NCI-H2171 treated with DMSO at 0.1 percent for 48 hours (cell line): ENCODE measurements at places on chromosomes 3 and 15.

GRCh38 chr3:11212784-11213183 lies 58.5 kb downstream of the HRH1 start:
- DNase-seq: no peak

GRCh38 chr3:162370141-162370540 lies 873.5 kb downstream of the OTOL1 start:
- no peak for DNase-seq

GRCh38 chr15:95590533-95591044 lies 739.9 kb upstream of the NR2F2 start:
- no peak for DNase-seq

GRCh38 chr3:72271923-72272322 lies 487.0 kb upstream of the PROK2 start:
- no peak for DNase-seq

- no peak for DNase-seq
Measured at GRCh38 chr3:196962930-196963630, 5.6 kb downstream of the PIGZ start.

GRCh38 chr3:194801461-194802432 lies 116.1 kb downstream of the FAM43A start:
- no peak for DNase-seq

GRCh38 chr15:85114886-85115285 lies 133.2 kb downstream of the PDE8A start:
- DNase-seq: no peak

- DNase-seq: no peak
Measured at GRCh38 chr3:149647285-149647684, 10.5 kb downstream of the WWTR1 start.

DNA sequence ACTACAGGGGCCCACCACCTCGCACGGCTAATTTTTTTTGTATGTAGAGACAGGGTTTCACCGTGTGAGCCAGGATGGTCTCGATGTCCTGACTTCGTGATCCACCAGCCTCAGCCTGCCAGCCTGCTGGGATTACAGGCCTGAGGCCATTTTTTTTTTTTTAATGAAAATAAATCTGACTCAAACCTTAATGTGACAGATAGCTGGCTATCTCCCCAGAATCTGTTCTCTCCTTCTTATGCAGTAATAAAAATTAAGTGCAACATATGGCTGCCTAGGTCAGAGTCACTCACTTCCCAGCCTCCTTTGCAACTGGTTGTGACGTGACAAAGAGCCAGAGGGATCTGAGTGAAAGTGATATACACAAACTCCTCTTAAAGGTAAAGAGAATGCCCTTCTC lies 53.0 kb downstream of the ZNF148 start:
- DNase-seq: peak; percentile 96

- DNase-seq: no peak
Measured at GRCh38 chr3:149776170-149776569, 16.2 kb downstream of the ANKUB1 start.

GRCh38 chr15:35912196-35912595 lies 366.2 kb upstream of the DPH6 start:
- DNase-seq: no peak

- no peak for DNase-seq
Measured at GRCh38 chr15:68791431-68792283, 29.0 kb downstream of the ANP32A start.

DNA sequence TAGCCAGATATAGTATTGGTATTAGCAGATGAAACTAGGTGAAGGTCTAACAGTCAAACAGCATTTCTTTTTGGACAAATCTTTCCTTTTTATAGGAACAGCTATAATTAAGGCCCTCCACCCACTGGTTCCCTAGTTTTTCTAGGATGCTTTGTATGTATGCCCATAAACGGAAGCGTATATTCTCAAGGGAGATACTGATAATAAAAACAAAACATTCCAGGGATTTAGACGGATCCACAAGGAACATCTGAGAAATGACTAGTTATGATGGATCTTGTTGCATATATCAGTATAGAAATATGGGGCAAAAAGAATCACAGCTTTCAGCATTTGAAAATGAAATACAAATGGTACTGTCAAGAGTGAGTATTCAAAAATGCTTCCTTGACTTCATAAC lies 22.5 kb downstream of the LRRC28 start:
- no peak for DNase-seq

GRCh38 chr3:23662079-23662617 lies 143.6 kb upstream of the UBE2E1 start:
- no peak for DNase-seq

GRCh38 chr3:128081226-128081625 lies 29.0 kb downstream of the SEC61A1 start:
- no peak for DNase-seq

GRCh38 chr15:68413363-68414205 lies 18.4 kb downstream of the ITGA11 start:
- no peak for DNase-seq

- no peak for DNase-seq
Measured at GRCh38 chr3:160140756-160141155, 84.5 kb upstream of the C3orf80 start.

DNA sequence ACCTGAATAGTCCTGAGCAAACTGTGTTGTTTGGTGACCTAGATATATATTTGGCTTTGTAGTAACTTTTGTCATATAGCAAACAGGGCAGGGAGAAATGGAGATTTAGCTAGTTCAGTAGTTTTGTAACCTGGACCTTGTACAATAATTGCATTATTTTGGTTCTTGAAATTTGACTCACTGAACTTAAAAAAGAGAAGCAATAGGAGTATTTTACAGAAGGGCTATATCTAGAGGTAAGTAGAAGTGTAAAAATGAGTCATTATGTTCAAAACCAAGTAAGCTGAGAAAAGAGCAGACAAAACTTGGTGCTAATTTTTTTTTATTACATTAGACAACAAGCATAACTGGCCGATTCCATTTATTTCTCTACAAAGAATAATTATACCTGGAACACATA lies 505.4 kb downstream of the ZIC1 start:
- no peak for DNase-seq

GRCh38 chr15:70189826-70190695 lies 92.3 kb upstream of the TLE3 start:
- no peak for DNase-seq

DNA sequence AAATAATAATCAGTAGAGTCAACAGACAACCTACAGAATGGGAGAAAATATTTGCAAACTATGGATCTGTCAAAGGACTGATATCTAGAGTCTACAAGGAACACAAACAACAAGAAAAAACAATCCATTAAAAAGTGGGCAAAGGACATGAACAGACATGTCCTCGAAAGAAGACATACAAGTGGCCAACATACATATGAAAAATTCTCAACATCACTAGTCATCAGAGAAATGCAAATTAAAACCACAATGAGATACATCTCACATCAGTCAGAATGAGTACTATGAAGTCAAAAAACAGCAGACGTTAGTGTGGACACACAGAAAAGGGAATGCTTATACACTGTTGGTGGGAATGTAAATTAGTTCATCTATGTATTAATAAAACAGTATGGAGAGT lies 33.7 kb downstream of the SLC2A2 start:
- DNase-seq: no peak

- DNase-seq: no peak
Measured at GRCh38 chr15:101200181-101200580, 51.7 kb downstream of the CHSY1 start.

GRCh38 chr3:194310060-194310835 lies 40.9 kb downstream of the CPN2 start:
- no peak for DNase-seq

- DNase-seq: no peak
Measured at GRCh38 chr15:29270169-29270955, 740 bp upstream of the NSMCE3 start.

DNA sequence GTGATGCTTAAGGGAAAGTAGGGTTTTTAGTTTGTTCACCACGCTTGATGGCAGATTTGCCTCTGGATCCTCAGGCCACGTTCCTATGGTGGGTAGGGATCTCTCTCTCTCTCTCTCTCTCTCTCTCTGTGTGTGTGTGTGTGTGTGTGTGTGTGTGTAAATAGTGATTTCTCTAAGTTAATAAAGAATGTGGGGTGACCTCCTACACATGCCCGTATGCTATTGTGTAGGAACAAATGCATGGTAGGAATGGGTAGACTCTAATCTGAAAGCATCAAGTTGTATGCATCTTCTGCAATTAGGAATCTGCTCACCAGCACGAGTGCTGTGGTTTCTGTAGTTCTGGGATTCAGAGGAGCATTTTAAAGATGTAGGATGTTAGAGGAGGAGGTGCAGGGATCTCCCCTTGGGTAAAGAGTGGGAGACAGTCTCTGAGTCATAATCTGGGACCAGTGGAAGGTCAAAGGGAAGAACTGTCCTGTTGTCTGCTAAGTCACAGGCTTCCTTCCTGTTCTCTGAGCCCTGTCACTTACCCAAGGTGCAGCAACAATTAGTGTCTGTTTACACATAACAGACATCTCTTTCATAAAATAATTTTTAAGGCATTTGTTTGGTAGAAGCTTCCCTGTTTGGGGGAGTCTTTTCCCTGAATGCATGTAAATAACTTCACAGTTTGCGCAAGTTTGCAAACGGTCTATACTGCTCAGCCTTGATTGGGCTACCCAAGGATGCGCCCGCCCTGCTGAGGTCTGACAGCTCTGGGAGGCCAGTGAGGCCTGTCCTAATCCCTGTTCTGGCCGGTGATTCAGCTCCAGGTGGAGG lies 139.8 kb downstream of the IGF1R start:
- DNase-seq: no peak

GRCh38 chr3:149058602-149059001 lies 27.7 kb downstream of the HLTF start:
- DNase-seq: no peak

DNA sequence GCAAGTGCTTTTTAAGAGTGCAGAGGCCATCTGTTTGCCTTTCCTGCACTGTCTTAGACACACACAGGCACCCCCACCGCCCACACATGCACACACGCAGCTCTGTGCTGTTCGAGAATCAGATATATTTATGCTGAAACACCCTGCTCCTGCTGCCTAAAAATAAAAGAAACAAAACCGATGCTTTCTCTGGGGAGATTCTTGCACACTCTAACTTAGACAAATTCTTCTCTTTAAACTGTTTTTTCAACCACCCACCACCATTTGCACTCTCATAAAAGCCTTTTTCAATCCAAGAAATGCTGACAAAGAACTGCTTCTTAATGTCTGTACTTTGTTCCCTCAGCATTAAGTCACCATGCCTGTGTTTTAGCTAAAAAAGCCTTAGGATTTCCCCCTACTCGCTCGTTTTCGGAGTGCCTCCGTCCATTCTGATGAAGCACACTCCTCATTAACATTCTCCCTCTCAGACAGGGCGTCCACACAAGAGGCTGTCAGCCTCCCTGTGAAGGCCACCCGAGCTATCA lies 26.2 kb downstream of the SLC12A8 start:
- DNase-seq: peak; percentile 25

GRCh38 chr3:131526801-131527347 lies 24.1 kb upstream of the MRPL3 start:
- peak; percentile 46 for DNase-seq

DNA sequence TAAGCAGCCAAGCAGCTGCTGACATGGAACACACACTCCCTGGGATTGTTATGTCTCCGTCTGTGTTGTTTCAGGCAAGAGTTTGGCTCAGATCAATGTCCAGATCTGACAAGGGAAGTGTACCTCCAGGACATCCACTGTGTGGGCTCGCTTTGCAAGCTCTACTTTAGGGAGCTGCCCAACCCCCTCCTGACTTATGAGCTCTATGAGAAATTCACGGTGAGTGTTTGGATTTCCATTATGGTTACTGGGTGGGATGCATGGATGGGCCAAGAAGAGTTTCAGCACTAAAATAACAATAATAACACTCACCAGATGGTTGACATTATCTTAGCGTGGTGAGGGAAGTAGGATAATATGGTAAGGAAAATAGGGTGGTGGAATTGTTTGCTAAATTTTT lies 74.1 kb downstream of the ARHGAP31 start:
- no peak for DNase-seq

DNA sequence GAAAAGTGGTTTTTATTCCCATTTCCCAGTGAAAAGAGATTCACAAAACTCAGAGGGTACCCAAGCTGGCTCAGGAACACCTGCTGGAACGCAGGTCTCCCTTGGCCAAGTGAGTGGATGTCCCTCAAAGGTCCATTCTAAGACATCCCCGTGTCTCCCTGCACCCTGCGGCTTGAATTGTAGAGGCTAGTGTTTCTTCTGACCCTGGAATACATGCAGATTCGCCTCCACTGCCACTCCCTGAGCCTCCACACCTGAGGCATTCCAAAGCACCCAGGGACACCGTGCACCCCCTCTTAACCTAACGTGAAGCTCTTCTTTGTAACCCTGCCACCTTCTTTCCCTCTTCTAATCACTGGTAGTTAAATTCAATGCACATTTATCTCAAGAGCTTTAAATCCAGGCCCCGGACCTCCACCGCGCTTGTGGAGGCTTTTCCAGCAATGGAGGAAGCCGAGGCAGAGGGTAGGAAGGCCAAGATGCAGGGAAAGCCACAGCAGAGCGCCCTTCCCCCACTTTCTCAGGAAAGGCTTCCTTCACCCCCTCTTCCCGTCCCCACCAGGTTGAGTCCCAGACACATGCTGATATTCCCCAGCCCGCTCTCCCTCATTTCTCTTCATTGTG lies 590 bp upstream of the ITGA11 start:
- DNase-seq: no peak

DNA sequence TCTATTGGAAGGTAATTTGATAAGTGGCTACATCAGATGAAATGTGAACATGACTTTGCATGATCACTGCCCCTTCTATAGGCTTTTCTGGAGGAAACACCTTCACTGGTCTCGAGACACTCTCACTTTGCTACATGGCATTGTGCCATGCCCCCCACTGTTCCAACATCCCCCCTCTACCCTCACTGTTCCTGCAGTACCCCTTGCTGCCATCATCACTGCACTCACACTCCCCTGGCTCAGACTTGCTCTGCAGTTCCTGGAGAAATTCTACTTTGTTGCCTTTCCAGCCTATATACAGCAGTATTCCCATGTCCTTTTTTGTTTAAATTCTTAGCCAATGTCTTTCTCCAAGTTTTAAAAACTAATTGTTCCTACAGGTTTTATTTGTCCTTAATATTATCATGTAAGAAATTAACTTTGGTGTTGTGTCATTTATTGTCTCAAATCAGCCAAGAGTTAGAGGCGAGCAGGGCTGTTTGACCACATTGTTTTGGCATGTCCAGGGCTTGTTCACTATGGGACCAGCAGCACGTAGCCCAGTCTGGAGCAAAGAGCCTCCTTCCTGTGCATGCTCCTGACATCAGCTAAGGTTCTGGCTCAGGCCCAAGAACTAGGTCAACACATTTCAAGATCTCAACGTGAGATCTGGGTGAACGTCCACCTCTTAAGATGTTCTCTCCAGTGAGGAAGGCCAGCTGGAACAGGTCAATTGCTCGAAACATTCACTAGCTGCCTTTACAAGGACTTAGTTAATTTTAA lies 246.4 kb downstream of the SLC9A9 start:
- DNase-seq: no peak

DNA sequence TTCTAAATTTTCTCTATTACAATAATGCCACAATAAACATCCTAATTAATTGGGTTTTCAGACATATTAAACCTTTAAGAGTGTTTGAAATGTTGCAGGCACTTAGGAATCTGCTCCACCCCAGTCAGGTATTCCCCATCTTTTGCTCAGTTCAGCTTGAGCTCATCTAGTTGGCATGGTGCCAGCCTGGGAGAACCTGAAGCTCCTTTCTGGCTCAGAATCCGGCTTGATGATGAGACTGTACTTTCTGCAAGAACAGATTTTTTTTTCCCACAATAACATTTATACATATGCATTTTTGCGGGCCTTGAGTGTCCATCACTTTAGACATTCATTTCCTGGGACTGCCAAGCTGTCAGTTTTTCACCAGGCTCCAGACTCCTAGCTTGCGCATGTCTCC lies 7.7 kb upstream of the OXSR1 start:
- DNase-seq: peak; percentile 41
